ENCODE measurements at places on chromosomes 7 and 10.

DNA sequence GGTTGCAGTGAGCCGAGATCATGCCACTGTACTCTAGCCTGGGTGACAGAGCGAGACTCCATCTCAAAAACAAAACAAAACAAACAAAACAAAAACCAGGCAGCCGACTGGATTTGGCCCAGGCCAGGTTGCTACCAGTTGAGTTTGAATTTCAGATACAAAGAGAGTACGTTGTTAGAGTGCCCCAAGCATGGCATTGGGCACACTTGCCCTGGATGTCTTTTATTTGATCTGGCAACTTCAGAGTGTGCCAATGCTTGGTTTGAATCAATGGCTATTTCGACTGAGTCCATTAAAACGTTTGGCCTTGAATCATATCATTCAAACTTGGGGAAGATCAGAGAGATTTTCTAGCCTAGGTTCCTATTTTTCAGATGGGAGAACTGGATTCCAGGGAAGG lies 213.4 kb upstream of the SHH start:
- DNase-seq: no peak

GRCh38 chr10:77391605-77392235 lies 245.9 kb downstream of the KCNMA1 start:
- DNase-seq: peak; percentile 89

GRCh38 chr7:134255814-134256213 lies 60.9 kb downstream of the SLC35B4 start:
- no peak for DNase-seq

GRCh38 chr7:25662841-25663800 lies 434.8 kb upstream of the NPVF start:
- DNase-seq: no peak

DNA sequence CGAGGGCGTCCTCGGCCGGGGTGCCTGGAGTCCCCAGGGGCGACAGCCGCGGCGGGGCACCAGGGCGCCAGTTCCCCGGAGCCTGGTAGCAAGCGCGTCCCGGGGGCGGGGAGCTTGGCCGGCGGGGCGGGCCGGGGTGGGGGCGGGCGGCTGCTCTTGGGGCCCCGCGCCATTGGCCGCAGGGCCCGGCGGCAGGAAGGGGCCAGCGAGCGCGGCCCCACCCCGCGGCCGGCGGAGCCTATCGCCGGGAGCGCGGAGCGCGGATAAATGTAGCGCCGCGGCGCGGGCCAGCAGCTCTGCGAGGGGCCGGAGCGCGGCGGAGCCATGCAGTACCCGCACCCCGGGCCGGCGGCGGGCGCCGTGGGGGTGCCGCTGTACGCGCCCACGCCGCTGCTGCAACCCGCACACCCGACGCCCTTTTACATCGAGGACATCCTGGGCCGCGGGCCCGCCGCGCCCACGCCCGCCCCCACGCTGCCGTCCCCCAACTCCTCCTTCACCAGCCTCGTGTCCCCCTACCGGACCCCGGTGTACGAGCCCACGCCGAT lies at the start of gene HHEX:
HHEX (plus strand) TSS at position 293 of the 548 bp plus-strand sequence; CDS start at position 325, 32 bp downstream.
- no peak for DNase-seq

DNA sequence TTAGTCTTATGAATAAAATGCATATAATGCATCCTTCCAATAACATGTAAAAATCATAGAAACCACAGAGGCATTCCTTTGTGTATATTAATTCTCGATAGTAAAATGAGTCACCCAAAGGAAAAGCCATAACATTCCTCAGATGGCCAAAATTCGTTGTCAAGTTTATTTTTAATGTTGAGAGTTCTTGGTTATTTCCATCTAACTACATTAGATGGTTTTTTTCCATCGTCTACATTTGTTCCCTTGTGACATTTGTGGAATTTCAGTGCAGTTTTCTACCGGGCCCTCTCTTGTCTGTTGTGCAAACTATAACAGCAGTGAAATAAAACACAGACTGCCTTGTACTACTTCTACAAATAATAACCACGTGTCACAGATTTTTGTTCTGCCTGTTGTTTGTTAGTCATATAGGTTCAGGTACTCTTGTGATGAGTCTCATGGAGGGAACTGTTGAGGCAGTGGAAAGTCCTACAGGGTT lies 54.7 kb upstream of the CCAR1 start:
- peak; percentile 95 for DNase-seq
